ENCODE measurements at places on chromosomes 13 and 19.
A peak's percentile ranks its signal among the peaks of the same experiment; 100 is the strongest.

- DNase-seq, result no peak
These were observed 24.0 kb downstream of the RNF6 start for GRCh38 chr13:26198116-26198515.

GRCh38 chr19:18304458-18305310 is 18.2 kb downstream of the LSM4 start:
- peak; percentile 69 for DNase-seq

- DNase-seq, result no peak
These were observed 1.4 kb downstream of the ZNF699 start for GRCh38 chr19:9308091-9308770.

- DNase-seq, result peak; percentile 55
These were observed 47.2 kb downstream of the LYL1 start for GRCh38 chr19:13055213-13056051.

- no peak for DNase-seq
These were observed 3.5 kb downstream of the KCNA7 start for GRCh38 chr19:49069026-49069425.

DNA sequence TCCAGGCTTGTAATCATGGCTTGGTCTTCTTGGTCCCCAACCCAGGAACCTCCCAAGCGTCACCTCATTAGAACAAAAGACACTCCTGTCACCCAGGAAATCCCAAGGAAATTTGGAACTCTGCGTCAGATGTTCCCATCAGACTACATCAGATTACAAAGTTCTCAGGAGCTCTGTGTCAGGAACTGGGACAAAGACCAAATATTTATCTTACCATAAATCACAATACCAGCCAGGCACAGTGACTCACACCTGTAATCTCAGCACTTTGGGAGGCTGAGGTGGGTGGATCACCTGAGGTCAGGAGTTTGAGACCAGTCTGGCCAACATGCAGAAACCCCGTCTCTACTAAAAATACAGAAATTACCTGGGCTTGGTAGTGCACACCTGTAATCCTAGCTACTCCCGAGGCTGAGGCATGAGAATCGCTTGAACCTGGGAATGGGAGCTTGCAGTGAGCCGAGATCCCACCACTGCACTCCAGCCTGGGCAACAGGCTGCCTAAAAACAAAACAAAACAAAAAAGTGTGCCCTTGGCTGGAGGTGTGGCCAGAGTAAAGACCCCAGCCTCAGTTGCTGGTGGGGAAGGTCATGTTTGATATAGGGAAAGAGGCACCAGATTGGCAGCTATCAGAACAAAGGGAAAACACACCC is 16.7 kb upstream of the CCDC124 start:
- no peak for DNase-seq

DNA sequence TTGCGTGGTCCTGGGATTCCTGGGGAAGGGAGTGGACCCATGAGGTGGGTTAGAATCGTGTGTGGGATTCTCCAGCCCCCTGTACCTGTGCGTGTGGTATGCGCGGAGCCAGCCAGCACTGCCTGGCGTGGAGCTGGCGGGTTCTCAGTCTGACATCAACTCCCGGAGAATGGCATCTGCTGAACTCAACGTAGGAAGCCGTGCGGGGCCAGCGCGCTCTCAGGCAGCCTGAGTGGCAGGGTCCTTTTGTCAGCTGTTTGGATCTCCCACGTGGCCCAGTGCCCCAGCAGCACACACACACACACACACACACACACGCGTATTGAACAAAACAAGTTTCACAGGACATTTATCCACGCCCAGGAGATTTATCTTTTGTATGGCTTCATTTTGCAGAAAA is 28.1 kb downstream of the ATP4B start:
- no peak for DNase-seq

- DNase-seq, result no peak
These were observed 113.6 kb upstream of the MBNL2 start for GRCh38 chr13:97108530-97108900.

DNA sequence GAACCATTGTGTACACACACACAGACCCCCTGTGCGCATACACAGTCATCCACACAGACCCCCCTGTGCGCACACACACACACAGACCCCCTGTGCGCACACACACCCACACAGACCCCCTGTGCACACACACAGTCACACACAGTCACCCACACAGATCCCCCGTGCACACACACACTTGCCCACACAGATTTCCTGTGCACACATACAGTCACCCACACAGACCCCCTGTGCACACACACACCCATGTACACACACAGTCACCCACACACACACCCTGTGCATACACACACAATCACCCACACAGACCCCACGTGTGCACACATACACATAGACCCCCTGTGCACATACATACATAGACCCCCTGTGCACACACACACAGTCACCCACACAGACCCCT is 106.1 kb downstream of the HSPH1 start:
- DNase-seq, result no peak

DNA sequence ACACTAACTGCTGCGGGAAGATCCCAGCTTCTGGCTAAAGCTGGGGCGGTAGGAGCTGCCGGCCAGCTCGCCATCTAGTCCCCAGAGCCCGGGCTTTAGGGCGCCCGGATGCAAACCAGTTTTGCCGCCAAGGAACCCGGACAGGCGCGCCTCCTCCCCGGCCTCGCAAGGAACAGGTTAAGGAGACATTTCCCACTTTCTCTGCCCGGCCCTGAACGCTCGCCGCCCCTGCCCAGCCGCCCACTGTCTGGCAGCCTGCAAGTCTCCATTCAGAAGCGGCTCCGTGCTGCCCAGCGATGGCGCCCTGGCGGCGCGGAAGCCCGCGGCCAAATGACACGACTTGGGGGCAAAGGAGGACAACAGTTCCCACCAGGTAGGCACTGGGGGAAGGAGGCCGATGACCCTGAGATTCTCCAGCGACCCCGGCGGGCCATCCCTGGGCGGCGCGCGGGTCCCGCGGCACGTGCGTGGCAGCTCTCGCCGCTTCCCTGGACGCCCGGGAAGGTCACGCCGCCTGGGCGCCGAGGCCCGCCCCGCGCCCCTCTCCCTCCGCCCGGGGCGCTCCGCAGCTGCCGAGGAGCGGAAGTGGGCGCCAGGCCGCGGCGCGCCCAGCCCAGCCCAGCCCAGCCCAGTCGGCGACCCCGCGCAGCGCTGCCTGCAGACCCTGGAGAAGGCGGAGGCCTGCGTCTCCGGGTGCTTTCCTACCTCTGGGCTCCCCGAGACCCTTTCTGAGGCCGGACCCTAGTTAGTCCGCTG is 42.2 kb upstream of the HNRNPA1L2 start:
- DNase-seq, result no peak

GRCh38 chr19:14530005-14530348 is 583 bp downstream of the TECR start:
- no peak for DNase-seq

DNA sequence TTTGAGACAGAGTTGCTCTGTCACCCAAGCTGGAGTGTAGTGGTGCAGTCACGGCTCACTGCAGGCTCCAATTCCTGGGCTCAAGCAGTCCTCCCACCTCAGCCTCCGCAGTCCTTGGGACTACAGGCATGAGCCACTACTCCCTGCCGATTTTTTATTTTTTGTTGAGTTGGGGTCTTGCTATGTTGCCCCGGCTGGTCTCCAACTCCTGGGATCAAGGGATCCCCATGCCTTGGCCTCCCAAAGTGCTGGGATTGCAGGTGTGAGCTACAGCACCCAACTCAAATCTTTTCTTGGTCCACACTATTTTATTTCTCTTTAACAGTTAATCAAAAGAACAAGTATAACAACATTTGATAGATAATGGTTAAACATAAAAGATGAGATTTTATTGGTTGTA is 7.5 kb downstream of the CCNE1 start:
- no peak for DNase-seq

DNA sequence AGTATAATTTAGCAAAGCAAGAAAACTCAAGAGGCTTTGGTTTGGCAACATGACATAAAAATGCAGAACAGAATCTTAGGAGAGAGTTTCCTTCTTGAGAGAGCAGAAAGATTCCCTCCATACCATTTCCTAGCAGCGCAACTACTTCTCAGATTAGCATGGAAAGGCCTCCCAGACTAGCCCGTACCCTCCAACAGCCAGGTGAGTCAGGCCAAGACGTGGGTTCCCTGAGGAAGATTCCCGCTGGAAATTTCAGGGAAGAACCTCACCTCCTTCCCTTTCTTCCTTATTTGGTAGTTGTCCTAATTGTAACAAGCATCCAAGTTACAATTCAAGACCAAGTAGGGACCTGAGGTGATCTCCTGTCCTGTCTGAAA is 12.3 kb downstream of the COL4A2 start:
- no peak for DNase-seq

DNA sequence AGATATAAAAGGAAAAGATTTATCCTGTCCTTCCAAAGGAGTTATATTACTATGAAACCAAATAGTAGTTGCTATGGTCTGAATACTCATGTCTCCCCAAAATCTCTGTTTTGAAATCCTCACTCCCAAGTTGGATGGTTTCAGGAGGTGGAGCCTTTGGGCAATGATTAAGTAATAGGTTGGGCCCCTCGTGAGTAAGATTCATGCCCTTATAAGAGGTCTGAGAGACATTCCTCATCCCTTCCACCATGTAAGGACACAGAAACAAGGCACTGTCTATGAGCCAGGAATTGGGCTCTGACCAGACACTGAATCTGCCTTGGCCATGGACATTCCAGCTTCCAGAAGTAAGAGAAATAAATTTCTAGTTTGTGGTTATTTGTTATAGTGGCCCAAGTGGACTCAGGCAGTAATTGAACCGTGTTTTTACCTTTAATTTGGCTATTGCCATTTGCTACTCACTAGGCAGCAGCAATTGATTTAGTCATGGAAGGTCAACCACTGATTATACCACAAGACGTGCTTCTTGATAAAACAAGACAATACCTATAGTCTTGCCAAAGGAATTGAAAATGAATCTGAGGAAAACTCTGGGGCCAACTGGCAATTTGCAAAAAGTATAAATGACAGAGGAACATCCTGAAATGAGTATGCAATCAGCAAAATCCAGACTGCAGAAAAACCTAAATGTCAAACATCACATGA is 717.4 kb upstream of the SPRY2 start:
- DNase-seq, result no peak

DNA sequence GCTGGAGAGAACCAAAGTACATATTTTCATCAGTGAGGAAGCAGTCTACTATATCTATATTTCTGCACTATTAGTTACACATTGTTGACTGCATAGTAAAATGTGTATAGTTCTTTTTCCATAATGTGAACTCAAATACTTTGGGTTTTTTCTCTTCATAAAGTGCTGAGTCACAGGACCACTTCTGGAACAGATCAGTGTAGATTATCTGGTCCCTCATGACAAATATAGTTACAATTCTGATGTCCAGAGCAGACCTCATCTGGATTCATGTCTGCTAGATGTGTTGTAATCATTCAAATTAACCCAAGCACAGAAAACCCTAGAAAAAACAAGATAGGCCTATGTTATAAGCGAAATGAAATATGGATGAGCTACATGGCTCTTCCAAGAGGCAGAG is 171.4 kb downstream of the SUCLA2 start:
- DNase-seq, result no peak

DNA sequence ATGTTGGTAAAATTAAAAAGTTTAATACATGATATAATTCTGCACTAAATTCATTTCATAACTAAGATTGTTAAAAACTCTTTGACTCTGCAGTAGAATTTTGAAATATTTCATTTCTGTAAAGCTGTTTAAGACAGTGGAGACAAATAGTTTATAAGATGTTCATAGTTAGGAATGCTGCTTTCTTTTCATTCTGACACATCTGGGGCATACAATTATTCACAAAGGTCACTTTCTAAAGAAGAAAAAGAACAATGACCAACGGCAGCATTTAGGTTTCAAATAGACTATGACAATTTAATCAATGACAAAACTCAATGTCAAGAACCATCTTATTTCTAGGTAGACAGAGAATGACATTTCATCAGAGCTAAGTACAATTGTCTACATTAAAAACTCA is 1422.1 kb downstream of the PCDH9 start:
- no peak for DNase-seq

DNA sequence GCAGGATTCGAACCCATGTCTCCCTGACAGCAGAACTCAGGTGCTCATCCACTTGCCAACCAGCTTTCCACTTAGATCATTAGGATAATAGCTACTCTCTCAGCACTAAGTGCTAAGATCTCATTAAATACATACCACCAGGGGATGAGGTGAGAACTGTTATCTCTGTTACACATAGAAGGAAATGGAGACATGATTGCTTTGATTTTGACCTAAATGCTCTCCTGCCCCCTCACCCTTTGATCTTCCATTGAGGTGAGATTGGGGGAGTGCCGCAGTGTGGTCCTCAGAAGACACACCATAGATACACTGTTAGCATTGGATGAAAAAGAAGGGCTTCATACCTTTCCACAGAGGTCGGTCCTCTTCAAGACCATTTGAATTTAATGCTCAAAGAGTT is 38.9 kb upstream of the NPAS1 start:
- no peak for DNase-seq

GRCh38 chr19:15154002-15154612 is 46.7 kb downstream of the NOTCH3 start:
- no peak for DNase-seq

DNA sequence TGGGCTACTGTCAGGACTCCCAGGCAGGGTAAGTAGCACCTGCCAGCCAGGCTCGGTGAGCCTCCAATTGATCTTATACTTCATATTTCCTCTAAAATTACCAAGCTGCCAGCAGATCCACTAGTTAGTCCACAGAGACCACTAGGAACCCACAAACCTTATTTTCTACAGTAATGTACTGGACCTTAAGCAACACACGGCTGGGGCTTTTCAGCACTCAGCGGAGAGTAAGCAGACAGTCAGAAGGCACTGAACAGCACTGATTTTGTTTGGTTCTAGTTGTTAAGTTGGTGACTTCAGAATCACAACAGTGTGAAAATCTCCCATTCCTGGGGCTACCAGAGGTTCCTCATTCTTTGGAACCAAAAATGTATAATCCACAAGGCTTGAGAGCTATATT is 56.1 kb downstream of the MRPL57 start:
- no peak for DNase-seq

DNA sequence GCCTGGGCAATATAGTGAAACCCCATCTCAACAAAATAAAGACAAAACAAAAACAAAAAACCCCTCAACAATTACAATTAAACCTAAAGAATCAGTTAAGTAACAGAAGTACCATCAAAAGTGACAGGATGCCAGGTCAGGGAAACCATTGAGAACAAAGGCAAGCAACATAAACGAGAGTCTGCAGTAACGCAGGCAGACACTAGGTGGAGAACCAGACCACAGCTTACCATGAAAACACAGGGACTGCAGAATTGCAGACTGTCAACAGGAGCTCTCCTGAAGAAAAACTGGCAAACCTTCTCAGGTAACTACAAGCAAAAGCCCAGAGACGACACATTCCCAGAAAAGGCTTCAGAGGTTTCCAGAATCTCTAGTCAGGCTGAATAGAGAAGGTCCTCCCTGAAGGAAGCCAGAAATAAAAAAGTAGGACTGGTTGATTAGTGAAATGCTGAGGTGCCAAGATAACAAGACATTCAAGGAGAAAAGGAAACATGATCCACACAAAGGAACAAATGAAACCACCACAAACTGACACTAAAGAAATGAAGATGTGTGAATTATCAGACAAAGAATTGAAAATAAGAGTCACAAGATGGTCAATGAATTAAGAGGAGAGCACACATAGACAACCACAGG is 2.2 kb upstream of the ZNF665 start:
- DNase-seq, result peak; percentile 28

All from thoracic aorta (tissue), 2 donors.